ENCODE measurements at places on chromosomes 12 and 14. TPM values are rescaled to one million over a fixed set of nuclear protein-coding genes. Genes with fewer than 3 reads are reported as not detected.

FOXG1 gene
- not detected for total RNA-seq

NKX2-1 gene
- not detected for total RNA-seq

TPPP2 gene
- not detected for total RNA-seq

DNA sequence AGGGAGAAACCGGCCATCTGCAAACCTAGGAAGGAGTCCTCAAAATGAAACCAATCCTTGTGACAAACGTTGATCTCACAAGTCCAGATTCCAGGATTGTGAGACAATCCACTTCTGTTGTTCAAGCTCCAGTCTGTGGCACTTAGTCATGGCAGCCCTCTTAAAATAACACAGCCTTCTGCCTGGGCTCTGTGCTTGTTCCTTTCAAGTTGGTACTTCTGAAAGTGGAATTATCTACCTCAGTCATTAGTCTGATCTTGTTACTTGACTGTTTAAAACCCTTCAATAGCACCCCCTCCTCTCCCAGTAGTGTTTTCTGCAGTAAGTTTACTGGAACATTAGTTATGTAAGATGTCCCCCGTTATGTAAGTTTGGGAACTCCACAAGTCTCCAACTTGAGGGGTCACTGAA, 111.0 kb upstream of the HIF1A start:
- DNase-seq, result no peak

- no peak for DNase-seq
Measured at GRCh38 chr14:29097476-29097875, 330.9 kb downstream of the FOXG1 start.

DNA sequence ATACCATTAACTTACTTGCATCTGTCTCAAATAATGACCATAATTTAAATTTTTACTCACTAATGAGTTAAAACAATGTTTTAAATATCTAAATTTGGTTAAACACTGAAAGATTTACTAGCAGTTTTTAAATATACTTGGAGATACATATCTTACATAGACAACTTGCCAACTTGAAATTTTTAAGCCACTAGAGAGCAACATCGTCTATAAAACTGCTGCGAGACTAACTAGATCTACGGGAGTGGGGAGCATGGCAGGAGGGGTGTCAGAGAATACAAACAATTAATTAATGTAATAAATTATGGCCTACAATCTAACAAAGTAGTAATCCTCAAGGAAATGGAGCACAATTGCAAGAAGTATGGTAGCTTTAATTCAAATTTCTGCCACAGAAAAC, 120.4 kb downstream of the LRRIQ1 start:
- DNase-seq, result peak; percentile 56

- no peak for DNase-seq
Measured at GRCh38 chr12:50734409-50735263, 29.3 kb upstream of the ATF1 start.

Data from kidney (tissue), 22 donors.